ENCODE measurements at places on chromosomes 6 and 20.

- no peak for DNase-seq
Measured at GRCh38 chr6:135266675-135267074, 85.6 kb downstream of the MYB start.

- no peak for DNase-seq
Measured at GRCh38 chr20:61684583-61685235, 381.0 kb downstream of the TAF4 start.

GRCh38 chr6:12637960-12638641 is 78.5 kb upstream of the PHACTR1 start:
- DNase-seq, result peak; percentile 74

GRCh38 chr6:159996626-159997497 is 28.0 kb downstream of the IGF2R start:
- no peak for DNase-seq

- no peak for DNase-seq
Measured at GRCh38 chr6:43521836-43522235, 4.9 kb downstream of the POLR1C start.

DNA sequence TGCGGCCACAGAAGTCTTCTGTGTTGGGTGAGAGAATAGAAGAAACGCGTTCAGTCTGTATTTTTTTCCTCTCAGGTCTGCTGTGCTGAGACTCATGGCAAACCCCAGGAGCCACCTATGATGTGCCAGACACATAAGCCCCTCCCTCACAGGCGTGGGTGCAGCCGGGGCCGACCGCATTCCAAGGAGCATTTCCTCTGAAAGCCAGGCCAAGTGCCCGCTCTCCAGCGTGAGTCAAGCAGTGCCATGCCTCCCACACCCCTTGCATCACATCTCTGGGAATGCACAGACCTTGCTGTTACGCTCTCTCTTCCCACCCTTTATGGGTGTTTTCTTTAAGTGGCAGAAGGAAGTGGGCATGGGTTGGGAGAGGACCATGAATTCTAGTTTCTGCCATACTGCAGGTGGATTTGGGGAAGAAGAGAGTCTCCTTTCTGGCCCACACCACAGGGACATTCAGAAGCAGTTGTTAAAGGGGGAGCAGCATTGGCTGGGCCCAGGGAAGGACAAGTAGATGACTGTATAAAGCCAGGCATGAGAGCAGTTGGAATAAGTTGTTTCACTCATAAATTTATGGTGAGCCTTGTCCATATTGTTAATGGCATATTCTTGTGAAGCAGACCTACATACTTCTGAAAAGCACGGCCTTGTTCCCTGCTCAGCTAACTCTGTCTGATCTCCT is 37.1 kb upstream of the TFAP2A start:
- DNase-seq, result peak; percentile 14

DNA sequence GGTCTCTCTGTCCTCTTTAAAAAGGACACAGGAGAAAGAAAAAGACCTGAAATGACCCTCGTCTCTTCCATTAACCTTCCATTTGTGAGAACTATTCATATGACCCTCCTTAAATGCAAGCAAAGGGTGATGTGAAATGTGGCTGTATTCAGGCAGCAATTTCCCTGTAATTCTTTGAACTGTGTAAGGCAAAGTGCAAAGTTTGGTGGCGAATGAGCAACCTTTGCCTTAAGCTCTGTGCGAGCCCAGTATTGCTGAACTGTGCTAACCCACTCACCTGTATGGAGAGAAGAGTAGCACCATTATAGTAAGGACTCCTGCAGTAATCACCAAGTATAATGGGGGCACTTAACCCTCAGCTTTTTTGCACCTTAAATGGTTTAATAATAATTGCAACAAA is 223.4 kb downstream of the PLCB1 start:
- DNase-seq, result no peak

DNA sequence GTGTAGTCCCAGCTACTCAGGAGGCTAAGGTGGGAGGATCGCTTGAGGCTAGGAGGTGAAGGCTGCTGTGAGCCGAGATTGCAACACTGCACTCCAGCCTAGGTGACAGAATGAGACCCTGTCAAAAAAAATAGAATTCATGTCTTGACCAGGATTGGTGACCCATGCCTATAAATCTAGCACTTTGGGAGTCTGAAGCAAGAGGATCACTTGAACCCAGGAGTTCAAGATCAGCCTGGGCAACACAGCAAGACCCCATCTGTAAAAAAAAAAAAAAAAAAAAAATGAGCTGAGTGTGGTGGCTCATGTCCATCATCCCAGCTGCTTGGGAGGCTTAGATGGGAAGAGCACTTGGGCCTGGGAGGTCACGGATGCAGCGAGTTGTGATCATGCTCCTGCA is 34.3 kb downstream of the GINM1 start:
- DNase-seq, result no peak

DNA sequence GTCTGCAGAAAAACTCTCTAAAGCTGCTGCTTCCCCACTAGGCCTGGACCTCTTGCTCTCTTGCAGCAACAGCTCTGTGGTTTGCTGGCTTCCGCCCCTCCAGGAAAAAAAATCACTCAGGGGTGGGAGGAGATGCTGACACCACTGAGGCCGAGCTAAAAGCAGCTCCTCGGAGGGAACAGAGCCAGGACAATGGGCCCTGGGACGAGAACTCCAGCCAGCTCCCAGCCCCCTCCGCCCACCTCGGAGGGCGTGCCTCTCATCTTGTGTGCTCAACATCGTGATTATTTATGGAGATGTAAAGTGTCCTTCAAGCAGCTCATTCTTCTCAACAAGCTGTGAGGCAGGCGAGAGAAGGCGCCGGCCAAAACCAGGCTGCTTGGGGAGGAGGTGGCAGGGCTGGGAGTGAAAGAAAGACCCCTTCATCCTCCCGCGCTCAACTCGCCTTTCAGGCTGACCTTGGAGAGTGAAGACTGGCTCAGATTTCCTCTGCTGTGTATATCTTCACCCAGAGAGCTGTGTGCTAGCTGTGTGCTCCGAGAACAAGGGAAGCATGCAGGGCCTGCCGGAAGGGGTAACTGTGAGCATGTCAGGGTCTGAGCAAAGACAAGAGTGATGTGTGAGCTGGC is 53.5 kb upstream of the LRFN2 start:
- no peak for DNase-seq

GRCh38 chr6:28586324-28586723 is 60.6 kb downstream of the GPX5 start:
- DNase-seq, result no peak

- DNase-seq, result no peak
Measured at GRCh38 chr6:4509506-4509905, 266.7 kb upstream of the CDYL start.

All from mesenchymal stem cell (in vitro differentiated cells and primary cell).